T-helper 17 cell (primary cell): ENCODE measurements at places on chromosomes 5 and 9.

DNA sequence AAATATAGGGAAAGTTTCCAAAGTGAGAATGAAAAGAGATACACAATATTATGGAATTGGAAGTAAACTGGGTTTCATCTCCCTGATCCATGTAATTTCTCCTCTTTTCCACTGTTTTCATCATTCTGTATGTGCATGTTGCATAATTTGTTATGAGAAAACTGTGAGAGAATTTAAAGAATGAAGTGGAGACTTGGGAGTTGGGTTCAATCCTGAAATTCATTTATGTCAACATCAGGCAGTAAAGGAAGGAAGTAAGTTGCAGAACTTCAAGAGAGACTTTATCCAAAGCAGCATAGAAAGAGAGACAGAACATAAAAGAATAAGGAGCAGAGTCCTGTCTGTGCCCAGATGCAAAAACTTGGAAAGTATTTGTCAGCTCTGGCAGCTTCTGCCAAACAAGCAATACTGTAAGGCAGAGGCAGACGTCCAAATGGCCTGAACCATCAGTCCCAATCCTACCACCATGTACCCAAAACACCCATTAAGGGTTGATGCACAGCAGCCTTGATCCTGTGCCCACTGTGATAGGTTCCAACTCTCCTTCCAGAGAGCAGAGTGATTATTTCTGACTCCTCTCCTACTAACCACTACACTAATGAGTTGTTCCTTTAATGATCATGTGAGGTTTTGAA is 425.3 kb upstream of the CDH6 start:
- DNase-seq = no peak

- no peak for DNase-seq
Observed at GRCh38 chr9:96441798-96442445, 8.0 kb upstream of the HABP4 start.

- no peak for DNase-seq
Observed at GRCh38 chr9:120935383-120935857, 8.8 kb upstream of the TRAF1 start.

DNA sequence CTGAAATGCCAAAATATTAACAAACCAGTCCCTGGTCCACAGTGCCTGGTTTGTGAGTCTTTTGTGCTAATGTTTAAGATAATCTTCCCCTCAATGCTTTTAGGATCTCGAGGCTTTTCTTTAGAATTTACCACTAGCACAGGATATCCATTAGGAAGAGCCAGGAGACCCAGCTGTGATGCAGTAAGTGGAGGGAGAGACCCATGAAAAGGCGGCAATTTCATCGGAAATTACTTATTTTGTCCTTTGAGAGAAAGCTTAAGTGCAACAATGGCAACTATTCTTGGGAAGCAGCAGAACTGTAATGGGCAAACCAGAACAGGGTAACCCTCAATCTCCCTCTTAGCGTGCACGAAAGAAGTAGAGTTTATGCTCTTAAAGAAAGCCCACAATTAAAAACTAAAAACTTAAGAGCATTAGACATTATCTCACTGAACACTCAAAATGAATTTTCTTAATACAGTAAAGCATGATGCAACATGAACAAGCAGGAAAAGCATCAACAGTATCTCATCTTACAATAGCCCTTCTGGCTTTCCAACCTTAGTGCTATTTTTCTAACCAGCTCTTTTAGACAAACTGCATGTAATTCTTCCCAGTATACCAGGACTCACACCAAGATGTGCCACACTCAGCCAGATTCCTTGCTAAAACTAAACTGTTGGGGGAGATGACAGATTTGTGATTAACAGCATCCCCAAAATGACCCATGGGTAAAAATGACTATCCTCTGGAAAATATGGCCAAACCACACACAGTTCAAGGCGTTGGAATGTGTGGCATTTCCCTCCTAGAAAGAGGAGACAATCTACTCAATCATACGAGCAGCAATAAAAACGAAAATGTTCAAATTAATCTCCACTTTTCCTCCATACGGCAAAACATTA is 36.4 kb downstream of the PWWP2A start:
- no peak for DNase-seq

GRCh38 chr9:69809304-69809863 is 11.2 kb upstream of the CFAP95 start:
- no peak for DNase-seq

DNA sequence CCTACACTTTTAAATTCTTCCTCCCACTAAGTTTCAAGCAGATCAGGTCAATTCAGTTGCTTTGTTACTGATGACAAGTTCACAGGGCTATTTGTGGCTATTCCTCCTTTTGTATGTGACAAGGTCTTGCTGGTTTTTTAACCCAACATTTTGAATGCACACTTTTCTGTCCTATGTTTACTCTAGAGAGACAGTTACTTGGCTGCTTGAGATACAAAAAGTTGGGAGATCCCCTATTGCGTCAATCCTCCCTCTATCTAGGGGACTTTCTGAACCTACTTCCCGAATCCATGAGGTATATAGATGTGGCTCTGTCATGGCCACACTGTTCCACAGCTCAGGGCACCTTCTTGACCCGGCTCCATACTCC is 386.7 kb downstream of the NTRK2 start:
- DNase-seq = no peak

GRCh38 chr9:98109052-98109451 is 10.0 kb downstream of the TRIM14 start:
- no peak for DNase-seq

- DNase-seq = no peak
Observed at GRCh38 chr9:131423171-131423581, 29.3 kb downstream of the PRRC2B start.

GRCh38 chr5:133059621-133060020 is 7.8 kb downstream of the HSPA4 start:
- no peak for DNase-seq

DNA sequence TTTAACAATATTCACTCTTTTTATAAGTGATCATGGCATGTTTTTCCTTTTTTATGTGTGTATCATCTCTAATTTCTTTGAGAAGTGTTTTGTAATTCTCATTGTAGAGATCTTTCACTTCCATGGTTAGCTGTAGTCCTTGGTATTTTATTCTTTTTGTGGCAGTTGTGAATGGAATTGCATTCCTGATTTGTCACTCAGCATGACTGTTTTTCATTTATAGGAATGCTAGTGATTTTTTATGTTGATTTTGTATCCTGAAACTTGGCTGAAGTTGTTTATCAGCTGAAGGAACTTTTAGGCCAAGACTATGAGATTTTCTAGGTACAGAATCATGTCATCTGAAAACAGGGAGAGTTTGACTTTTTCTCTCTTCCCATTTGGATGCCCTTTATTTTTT is 13.1 kb upstream of the SPINK13 start:
- no peak for DNase-seq

DNA sequence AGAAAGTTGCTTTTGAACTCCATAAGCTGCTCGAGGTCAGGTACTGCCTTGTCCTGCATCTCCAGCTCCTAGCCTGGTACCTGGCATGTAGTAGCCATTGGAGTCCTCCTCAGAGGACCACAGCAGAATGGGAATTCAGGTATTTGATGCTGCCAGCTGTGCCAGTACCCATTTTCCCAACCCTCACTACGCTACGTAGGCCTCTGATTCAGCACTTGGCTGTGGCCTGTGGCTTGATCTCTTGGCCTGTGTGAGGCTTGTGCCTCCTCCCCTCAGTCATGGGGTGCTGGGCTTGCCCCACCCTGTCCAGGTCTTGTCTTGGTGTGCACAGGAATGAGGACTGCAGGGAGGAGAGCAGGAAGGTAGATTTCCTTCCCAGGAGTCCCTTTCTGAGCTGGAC is 11.8 kb downstream of the OTULIN start:
- DNase-seq = no peak

GRCh38 chr5:156124708-156125107 is 202.3 kb upstream of the SGCD start:
- no peak for DNase-seq

- no peak for DNase-seq
Observed at GRCh38 chr5:103498800-103499551, 63.6 kb downstream of the NUDT12 start.

DNA sequence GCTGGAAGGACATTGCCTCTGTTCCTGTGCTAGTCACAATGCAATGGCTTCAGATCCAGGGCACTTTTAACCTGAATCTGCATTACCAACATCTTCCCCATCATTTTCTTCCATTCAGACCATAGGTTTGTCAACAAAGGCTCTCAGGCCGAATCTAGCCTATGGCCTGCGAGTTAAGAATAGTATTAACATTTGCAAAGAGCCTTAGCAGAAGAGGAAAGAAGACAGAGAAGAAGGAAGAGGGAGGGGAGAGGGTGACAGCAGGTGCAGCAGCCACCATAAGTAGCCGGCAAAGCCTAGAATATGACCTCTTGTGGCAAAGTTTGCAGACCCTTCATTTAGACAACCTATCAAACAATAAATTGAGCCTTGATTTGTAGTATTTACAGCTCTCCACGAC is 32.6 kb downstream of the BARX1 start:
- no peak for DNase-seq

- DNase-seq = no peak
Observed at GRCh38 chr5:39891376-39891775, 466.6 kb upstream of the DAB2 start.

GRCh38 chr9:123157221-123157620 is 111.2 kb downstream of the STRBP start:
- no peak for DNase-seq

- DNase-seq = no peak
Observed at GRCh38 chr5:14608169-14608568, 26.6 kb downstream of the OTULINL start.

DNA sequence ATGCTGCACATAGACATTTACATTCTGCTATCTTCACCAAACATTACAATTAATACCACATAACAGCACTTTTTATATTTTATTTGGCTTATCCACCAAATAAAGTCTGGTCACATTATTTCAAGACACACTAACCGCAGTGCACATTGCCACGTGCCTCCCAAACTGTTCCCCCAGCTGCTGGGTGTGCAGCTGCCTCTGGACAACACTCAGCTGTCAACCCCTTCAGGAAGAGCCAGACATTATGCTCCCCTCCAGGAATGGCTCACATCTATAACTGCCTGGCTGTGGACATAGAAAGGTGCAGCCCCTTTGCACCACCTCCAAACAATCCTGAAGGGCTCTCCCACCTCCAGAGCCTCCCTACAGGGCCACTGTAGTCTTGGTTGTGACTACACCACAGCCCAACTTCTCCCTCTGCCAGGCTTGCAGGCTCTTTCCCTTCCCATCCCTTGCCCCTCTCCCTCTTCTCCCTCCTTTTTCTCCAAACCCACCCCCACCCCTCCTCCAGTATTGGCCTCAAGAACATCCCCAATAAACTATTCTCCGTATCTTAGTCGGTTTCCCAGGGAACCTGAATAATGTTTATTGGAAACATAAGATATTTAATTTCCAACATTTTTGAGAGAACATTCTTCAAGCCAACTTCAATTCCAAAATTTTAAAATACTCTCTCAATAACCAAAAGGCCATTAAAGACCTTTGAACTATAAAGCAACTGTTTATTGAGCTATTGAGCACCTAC is 372.3 kb downstream of the CTNND2 start:
- DNase-seq = no peak

DNA sequence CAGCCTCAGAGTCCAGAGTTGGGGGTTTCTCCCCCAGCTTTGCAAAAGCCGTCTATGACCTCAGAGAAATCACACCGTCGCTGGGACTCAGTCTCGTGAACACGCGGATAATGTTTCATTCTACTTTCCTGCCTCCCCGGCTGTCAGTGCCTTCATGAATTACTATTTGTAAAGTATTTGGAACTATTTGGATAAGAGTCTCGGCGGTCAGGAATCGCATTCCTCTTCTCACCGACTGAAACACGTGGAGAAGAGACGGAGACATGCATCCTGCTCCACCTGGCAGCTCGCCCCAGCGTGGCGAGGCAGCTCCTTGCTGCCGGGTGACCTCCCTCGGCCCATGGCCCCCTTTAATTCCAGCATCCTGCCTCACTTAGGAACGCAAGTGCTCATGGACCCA is 23.9 kb downstream of the IRX2 start:
- DNase-seq = no peak

DNA sequence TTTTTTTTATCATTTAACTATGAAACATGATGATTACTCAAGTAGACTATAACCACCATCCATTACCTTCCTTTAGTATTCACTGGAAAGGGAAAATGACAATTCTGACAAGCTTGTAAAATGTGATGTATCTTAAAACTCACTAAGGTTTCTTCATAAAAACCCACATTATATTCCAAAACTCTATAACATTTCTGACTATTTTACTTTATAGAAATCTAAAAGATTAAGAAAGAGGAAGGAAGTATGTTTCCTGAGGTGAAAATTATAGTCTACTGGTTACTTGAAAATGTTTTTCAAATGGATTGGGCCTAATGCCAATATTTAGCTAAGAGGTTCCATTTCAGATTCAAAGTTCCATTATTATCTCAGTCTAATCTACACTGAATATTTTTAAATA is 1982.2 kb upstream of the C9orf72 start:
- no peak for DNase-seq

- DNase-seq = no peak
Observed at GRCh38 chr9:133104718-133105460, 16.2 kb downstream of the RALGDS start.

DNA sequence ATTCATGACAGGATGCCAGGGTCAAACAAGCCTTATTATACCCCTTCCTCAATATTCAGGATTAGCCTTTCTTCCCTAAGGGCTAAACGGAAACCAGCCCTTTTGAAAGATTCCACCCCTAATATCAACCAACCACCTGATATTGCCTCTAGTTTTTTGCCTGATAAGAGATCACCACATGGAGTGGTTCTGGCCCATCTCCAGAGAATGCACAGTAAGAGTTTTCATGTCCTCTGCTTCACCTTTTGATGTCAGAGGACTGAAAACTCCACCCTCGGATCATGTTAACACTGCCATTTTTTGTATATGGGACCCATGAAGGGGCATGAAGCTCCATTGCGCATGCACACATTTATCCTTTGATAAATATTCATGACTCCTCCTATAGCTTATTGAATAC is 5.8 kb upstream of the LNPEP start:
- DNase-seq = no peak

DNA sequence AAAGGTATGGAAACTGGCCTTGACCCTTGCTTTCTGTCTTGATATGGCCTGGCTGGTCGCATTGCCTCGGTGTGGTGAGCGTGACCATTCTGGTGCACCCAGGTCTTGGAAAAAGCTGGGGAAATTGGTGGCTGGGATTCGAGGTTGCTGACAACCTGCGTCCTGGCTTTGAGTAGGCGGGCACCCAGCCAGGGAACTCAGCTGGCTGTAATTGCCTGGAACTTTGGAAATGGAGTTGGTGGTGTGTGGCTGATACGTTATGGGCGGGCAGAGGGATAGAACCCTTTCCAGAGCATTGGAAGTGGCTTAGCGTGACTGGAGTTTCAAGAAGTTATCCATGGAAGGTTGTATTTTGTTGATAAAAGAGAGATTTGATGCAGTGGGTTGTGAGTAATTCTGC is 35.2 kb downstream of the KCNMB1 start:
- DNase-seq = no peak

- no peak for DNase-seq
Observed at GRCh38 chr9:7238247-7238637, 480.5 kb downstream of the KDM4C start.
